ENCODE measurements at places on chromosomes 3 and 15.
A peak's percentile ranks its signal among the peaks of the same experiment; 100 is the strongest.

- peak; percentile 88 for DNase-seq
These were observed 47.3 kb upstream of the TCF12 start for GRCh38 chr15:56871185-56871584.

DNA sequence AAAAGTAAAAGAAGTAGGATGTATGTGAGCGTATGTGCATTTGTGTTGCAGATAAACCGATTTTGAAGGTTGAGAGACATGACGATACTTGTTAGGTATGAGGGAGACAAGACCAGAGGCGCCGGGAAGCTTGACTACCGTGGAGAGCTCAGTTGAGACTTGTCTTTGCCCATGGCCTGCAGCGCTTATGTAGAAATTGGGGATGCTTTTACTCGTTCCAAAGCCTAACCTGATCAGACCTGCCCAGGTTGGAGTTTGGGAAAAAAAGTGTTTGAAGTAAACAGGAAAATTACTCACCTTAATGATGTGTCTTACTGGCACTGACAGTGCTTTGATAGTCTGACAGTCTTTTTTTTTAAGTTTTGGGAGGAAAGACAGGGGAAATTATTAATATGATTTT, 202.8 kb downstream of the TP63 start:
- DNase-seq = no peak

GRCh38 chr3:46433841-46434240, 26.8 kb downstream of the CCRL2 start:
- DNase-seq = no peak

DNA sequence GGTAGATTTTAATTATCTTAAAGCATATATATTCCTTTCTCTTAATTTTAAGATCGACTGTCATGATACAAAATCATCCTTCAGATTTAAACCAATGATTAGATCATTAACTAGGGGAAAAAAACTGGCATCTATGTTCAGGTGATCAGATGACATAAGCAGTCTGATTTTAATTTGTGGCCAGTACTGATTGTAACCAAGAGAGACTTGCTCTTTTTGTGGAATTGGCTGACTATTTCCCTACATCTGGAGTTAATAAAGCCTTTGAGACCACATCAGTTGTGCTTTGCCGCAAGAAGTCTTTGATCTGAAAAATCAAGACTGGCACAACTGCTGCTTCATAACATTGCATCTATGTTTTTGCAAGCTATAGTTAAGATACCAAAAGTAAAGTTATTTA, 148.4 kb upstream of the CGNL1 start:
- peak; percentile 92 for DNase-seq

DNA sequence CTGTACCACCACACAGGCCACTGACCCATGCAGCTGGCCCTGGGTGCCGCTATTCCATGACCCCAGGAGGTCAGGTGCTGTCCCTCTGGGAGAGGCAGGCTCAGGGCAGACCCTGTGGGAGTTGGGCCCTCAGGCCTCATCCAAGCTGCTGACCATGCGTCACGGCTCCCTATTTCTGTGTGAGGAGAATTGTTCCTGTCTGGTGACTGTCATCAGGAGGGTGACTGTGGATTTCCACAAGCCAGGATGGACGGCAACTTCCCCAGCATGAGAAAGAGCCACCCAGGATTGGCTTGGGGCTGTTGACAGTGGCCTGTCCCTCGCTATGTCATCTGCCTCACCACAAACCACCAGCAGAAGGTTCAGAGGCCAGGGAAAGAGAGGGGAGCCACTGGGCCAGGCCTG, 41.4 kb downstream of the ZDHHC19 start:
- no peak for DNase-seq

DNA sequence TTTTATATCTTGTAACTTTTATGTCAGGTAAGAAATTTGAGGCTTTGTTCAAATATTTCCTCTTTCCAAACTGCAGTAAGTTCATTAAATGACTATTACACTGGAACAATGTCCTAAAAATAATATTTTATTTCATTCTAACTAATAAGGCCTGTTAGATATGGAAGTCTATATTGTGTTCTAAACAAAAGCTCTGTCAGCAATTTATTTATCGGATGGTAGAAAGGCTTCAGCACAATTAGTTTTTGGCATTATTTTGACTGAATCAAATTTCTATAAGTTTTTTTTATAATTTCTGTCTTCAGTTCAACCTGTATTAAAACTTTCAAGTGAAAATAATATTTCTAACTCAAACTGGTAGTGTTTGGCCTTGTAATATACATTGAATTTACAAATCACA, 992.1 kb downstream of the EPHA3 start:
- no peak for DNase-seq

DNA sequence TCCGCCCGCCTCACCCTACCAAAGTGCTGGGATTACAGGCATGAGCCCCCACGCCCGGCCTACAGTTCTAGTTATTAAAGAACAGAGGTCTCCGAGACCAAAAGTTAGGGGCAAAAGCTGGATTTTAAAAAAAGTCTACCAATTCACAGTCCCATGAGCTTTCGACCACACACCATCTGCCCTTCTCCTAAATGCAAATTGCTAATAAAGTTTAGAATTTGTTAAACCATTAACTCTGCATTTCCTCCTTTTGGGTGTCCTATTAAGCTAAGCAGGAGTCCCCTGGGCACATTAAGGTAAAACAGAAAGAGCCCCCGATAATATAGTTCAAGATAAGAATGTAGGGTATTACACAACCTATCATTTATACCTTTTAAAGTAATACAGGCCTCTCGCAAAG, 322.7 kb downstream of the FOXP1 start:
- no peak for DNase-seq

GRCh38 chr3:102233881-102234280, 200.9 kb upstream of the ZPLD1 start:
- DNase-seq = no peak

Measured in astrocyte (in vitro differentiated cells and primary cell).